ENCODE measurements at places on chromosomes 12 and 14. TPM values are rescaled to one million over a fixed set of nuclear protein-coding genes. Genes with fewer than 3 reads are reported as not detected.

CDKL1 gene
- 11.6 TPM for polyA plus RNA-seq

CDKN3 gene
- 15.8 TPM for polyA plus RNA-seq

DNA sequence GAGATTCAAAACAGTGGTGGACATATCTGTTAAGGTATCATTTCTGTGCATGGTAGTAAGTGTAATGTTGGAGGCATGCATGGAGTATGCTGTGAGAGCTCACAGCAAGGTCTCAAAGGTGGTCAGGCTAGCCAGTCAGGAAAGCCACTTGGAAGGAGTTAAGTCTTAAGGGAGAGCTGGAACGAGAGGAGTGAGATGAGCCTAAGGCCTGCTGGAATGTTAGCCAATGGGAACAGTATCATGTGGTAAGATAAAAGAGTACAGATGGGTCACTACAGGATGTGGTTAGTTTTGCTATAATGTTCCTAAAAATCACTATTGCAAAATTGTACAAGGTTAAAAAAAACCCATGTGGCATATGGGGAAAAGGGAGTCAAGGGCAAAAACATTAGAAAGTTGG lies 311.7 kb upstream of the E2F7 start:
- no peak for DNase-seq

DNA sequence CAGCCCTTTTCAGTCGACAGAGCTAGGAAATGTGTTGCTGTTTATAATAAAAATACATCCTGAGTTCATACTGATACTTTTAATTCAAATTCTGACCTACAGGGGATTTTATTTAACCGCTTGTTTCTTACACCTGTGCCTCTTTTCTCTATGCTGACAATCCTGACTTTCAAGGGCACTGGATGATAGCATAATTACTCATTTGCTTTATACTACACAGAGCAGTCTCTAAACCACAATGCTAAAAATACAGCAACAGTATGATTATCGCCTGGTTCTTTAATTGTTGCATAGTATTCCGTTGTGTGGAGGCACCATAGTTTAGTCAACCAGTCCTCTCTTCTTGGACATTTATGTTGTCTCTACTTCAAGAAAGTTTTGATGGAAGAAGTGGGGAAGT lies 372.9 kb downstream of the DPF3 start:
- no peak for DNase-seq

DNA sequence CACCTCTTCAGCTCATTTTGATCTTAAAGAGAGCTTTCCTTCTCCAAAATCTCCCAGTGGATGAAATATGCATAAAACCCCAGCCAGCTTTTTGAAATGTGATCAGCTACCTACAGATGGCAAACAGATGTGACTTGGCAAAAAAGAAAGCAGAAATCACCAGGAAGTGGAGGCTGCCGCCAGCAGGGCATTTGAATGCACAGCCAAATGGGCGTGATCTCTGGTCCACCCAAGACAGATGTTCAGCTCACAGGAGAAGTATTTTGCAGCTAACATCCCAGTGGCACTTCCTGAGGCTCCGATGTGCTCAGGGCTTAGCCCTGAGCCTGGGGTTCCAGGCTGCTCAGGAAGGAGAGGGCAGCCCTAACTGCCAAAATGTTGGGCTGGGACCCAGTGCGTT lies 78.3 kb downstream of the LGMN start:
- peak; percentile 50 for DNase-seq

GRCh38 chr14:51328064-51328771 lies 88.2 kb downstream of the TMX1 start:
- no peak for DNase-seq

DNA sequence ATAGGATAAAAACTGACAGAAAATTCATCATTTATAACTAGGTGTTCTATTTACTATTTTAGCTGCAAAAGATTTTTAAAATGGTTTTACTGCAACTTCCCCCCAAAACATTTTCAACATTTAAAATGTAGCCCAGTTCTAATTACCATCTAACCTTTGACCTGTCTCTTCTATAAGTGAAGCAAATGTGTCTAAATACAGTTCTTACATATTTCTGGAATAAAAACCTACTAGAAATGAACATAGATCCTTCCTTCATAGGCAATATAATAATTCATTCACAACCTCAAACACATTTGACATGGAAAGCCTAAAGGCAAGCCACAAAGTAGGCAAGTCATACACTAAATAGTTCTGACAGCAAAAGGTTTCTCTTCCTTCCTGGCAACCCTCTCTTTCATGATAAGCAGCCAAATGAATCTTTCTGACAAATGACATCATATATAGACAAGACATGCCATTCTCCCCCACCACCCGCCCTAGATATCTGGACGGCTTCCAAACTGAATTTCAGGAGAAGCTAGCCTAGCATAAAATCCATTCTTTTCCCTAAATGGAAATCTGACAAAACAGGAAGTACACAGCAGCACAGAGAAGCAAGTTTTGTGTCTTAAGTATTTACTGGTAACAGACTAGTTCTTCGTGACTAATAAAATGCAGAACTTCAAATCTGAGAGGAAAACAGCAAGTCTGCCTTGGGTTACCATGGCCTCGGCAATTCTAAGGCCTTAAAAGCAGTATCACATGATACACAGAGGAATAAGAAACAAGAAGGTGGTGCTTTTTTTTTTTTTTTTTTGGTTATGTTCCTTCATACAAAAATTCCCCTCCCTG lies 17.2 kb upstream of the ARID4A start:
- DNase-seq: peak; percentile 52

- no peak for DNase-seq
Measured at GRCh38 chr12:100567945-100568344, 5.5 kb upstream of the GAS2L3 start.

- no peak for DNase-seq
Measured at GRCh38 chr14:86084097-86084496, 554.2 kb downstream of the FLRT2 start.

GRCh38 chr14:24362241-24362960 lies 5.6 kb upstream of the NFATC4 start:
- DNase-seq: no peak

ACSM4 gene
- polyA plus RNA-seq: not detected

GRCh38 chr12:22627371-22627770 lies 2.4 kb downstream of the ETNK1 start:
- no peak for DNase-seq

DNA sequence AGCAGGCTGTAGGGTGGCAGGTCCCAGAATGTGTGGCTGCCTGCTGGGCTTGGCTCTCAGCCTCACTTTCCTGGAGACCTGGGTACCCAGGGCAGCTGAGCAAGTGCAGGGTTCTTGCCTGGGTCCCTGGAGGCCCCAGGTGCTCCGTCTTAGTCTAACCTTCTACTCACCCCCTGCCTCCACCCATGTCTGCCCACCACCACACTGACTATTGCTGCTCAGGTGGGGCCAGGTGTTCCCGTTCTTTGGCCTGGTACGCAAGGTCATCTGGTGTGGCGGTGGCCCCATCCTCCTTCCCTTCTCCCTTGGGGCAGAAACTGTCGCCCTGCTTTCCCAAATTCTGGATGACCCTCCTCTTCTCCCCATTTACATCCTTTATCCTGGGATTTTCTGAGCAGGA lies 319.9 kb downstream of the TMEM121 start:
- DNase-seq: no peak

- no peak for DNase-seq
Measured at GRCh38 chr12:49043856-49044258, 16.7 kb downstream of the KMT2D start.

ARHGDIB gene
- polyA plus RNA-seq: 79.6 TPM

DNA sequence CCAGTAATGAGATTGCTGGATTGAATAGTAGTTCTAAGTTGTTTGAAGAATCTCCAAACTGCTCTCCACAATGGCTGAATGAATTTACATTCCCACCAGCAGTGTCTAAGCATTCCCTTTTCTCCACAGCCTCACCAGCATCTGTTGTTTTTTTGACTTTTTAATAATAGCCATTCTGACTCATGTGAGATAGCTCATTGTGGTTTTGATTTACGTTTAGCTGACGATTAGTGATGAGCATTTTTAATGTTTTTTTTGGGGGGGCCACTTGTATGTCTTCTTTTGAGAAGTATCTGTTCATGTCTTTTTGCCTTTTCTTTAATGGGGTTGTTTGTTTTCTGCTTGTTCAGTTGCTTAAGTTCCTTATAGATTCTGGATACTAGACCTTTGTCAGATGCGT lies 8.1 kb upstream of the SLC15A5 start:
- no peak for DNase-seq

FLRT2 gene
- 49.4 TPM for polyA plus RNA-seq

GRCh38 chr14:92198804-92199203 lies 77.0 kb downstream of the CPSF2 start:
- DNase-seq: no peak

DNA sequence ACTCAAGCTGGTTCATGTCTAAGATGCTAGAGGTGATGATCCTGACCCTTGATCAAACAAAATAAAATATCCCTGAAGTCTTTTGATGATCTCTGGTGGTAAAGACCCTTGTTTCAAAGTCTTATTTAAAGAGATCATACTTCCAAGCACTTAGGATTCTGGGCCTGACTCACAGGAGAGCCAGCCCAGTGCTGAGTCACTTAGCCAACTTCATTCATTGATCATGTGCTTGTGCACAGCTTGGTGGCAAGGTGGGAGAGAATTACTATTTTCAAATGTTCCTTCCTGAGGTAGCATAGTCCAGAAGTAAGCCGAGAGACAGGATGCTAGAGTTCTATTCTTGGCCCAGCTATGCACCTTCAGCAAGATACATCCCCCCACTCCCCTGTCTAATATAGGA lies 40.6 kb downstream of the SCN8A start:
- no peak for DNase-seq

DNA sequence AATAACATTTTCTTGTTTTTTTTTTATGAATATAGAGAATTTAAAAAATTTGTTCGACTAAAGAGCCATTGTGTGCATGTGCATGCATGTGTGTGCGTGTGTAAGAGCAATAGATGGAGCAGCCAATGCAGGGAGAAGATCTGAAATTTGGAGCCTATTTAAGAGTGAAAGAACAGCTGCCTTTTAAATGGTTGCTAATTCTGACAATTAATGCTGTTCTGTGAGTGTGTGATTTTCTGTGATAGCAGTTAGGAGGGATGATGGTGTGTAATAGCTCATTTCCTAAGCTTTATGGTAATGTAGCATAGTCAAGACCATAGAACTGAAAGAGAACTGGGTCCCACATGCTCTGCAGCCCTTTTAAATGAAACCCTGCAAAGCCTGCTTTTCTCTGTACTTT lies 137.9 kb downstream of the NRXN3 start:
- DNase-seq: no peak

GRCh38 chr14:94112513-94113063 lies 2.1 kb downstream of the IFI27 start:
- no peak for DNase-seq

GRCh38 chr14:84975241-84975902 lies 554.6 kb upstream of the FLRT2 start:
- peak; percentile 8 for DNase-seq

DNA sequence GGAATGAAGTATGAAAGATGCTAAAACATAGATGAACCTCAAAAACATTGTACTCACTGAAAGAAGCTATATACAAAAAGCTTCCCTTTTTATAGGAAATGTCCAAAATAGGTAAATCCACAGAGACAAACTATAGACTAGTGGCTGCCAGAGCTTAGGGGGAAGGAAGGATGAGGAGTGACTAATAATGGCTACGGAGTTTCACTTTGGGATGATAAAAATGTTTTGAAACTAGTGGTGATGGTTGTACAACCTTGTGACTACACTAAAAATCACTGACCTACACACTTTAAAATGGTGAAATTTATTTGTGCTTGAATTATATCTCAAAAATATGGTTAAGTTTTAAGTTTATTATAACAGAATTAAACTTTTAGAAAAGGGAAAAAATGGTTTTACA lies 37.1 kb upstream of the AMN1 start:
- no peak for DNase-seq

POTEG gene
- 0.06 TPM for polyA plus RNA-seq

DNA sequence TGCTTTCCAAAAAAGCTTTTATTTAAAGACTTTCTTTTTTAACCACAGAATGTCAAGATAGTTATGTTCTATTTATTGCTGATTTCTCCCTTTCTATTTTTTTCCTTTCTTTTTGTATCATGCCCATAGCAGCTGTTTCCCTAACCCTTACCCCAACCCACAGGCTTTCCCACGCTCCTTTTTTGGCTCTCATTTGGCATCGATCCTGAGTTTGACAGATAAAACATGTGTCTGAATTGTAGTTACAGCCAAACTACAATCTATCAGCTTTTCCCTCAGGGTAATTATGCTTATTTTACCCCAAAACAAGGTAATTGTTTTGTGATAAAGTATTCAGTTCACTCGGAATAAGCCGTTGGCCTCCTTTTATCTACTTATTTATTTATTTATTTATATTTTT lies 46.7 kb downstream of the PDE3A start:
- peak; percentile 73 for DNase-seq

- no peak for DNase-seq
Measured at GRCh38 chr12:126608607-126609175, 1543.5 kb downstream of the AACS start.

FAM186B gene
- 3.5 TPM for polyA plus RNA-seq

GRCh38 chr12:52860102-52860823 lies 11.5 kb upstream of the KRT78 start:
- no peak for DNase-seq

DNA sequence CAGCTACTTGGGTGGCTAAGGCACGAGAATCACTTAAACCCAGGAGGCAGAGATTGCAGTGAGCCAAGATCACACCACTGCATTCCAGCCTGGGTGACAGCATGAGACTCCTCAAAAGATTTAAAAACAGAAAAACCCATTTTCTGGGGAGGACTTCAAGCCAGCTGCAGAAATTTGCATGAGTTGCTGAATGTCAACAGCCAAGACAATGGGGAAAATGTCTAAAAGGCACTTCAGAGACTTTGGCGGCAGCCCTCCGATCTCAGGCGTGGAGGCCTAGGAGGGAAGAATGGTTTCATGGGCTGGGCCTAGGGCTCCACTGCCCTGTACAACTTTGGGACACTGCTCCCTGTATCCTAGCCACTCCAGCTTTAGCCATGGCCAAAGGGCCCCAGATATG lies 177.8 kb upstream of the C14orf180 start:
- DNase-seq: no peak

TSPAN19 gene
- polyA plus RNA-seq: 2.9 TPM

GRCh38 chr14:42293180-42293579 lies 686.5 kb downstream of the LRFN5 start:
- DNase-seq: no peak

DNA sequence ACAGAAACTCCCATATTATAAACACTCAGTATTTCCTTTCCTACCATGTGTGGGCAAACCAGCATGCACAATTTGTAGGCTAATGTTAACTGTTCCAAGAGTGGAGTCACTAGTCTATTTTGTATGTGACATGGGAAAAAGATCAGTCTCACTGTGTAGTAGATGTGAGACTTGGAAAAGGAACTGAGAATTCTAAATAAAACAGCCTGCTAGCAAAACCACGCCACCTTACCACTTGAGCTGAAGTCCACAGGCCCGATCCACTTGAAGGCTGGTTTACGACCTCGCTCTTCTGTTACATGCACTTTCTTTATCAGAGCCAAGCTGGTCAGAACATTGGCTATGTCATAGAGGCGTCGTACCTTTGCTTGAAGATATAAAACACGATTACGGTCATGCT lies 22.5 kb downstream of the E2F7 start:
- DNase-seq: no peak

DNA sequence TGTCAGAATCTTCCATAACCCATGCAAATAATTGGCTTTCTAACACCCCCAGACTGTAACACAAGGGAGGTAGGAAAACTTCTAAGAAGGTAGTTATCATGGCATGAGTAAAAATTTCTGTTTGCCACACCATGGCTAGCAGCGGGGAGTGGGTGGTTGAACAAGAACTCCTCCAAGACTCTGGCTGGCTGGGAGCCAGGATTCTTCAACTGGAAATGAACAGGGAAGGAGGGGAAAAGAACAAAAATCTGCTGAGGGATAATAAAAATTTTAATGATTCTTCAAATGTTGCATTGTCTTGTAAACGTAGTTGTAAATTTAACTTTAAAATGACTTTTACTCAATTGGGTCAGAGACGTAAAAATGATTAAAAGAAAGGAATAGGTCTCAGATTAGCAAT lies 78.9 kb downstream of the AKAP6 start:
- no peak for DNase-seq

MYH7 gene
- 22.5 TPM for polyA plus RNA-seq

All from right lung (tissue), 10 donors.